Astrocyte of the spinal cord (primary cell): ENCODE measurements at places on chromosomes 13 and 19.

DNA sequence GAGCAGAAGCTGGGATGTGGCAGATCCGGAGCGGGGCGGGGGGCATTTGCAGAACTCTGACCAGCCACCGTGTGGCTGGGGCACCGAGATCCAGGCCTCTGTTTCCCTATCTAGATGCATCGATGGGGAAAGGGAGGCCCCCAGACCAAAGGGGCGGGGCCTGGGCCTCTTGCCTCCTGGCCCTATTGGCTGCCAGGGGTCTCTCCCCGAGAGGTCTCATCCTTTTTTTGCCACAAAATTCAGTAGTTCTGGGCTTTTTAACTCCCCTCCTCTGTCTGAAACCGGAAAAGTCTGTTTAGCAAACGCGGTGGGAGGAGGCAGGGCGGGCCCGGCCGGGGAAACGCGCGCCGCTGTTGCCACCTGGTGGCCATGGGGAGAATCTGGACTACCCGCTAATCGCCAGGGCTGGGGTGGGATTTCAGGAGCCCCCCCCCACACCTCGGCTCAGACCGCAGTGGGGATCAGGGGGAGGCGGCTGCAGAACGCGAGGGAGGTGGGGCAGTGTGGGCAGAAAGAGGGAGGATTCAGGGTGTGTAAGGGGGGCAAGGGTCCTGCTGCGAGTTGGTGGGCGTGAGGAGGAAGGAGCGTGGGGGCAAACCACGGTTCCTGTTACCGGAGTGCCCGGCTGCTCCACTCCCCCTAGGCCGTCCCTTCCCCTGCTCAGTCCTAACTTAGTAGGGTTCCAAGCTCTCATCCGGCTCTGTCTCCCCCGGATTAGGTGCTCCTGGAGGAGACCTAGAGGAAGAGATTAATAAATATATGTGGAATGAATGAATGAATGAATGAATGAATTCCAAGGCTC, 28.3 kb downstream of the IL12RB1 start:
- peak; percentile 75 for DNase-seq

GRCh38 chr13:32117001-32117400, 85.4 kb downstream of the FRY start:
- DNase-seq: no peak

DNA sequence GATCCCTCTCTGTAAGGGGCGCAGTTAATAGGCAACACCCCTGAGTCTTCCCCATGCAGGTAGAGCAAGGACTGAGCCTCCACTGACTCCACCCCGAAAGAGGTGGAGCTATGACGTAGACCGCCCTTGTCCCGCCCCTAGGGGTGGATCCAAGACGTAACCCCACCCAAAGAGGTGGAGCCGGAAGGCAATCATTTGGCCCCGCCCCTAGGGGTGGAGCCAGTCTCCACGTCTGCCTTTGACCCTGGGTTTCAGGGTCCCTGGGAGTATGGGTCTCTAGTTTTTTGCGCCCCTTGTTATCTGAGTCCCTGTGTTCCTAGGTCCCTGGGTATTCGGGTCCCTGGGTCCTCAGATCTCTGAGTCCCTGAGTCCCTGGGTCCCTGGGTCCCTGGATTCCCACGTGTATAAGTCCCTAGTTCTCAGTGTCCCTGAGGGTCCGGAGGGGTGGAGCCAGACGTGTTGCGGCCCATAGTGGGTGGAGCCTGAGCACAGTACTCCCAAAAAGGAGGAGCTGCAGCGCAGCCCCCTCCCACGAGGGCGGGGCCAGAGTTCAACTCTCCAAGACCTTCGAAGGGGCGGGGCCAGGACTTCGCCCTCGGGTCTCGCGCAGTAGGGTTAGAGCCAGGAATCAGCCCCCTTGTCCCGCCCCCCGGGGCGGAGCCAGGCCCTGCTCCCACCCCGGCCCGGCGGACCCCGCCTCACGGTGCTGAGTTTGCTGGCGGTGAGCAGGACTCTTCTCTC, 5.3 kb downstream of the DENND1C start:
- peak; percentile 30 for DNase-seq

DNA sequence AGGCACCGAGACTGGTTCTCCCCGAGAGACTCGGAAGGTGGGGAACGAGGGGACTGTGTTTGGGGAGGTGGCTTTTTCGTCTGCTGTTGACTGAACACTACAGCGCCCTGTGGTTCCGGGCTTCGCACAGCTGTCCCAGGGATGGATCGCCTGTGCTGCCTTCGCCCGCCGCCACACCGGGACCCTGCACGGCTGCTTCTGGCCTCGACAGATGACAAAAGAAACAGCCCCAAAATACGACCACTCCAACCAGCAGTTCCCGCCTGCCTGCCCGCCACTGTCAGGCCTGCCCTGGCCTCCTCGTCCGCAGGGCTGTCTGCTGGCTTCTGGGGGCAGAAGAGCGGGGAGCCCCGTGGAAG, 13.3 kb upstream of the GNA15 start:
- no peak for DNase-seq

DNA sequence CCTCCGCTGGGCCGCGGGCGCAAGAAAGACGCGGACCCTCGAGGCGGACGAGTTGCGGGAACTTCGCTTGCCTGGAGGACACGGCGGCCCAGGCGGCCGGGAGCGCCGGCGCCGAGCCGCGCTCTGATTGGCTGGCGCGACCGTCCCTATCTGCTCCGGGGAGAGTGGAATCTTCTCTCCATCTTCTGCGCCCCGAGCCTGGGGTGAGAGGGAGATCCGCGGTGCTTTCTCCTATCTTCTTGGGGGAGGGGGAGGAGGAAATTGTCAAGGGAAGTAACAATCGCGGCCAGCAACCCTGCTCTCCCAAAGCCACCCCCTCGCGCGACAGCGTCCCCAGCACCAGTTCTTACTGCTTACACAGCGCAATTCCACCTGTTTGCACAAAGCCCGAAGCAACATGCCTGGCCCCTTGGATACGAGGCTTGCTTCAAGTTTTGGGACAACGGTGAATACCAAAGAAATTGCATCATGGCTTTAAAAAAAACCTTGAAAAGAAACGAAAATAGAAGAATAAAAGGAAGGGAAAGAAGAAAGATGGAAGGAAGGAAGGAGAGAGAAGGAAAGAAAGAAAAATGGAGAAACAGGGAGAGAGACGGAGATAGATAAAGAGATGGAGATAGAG, 4.8 kb downstream of the SOX21 start:
- peak; percentile 7 for DNase-seq

DNA sequence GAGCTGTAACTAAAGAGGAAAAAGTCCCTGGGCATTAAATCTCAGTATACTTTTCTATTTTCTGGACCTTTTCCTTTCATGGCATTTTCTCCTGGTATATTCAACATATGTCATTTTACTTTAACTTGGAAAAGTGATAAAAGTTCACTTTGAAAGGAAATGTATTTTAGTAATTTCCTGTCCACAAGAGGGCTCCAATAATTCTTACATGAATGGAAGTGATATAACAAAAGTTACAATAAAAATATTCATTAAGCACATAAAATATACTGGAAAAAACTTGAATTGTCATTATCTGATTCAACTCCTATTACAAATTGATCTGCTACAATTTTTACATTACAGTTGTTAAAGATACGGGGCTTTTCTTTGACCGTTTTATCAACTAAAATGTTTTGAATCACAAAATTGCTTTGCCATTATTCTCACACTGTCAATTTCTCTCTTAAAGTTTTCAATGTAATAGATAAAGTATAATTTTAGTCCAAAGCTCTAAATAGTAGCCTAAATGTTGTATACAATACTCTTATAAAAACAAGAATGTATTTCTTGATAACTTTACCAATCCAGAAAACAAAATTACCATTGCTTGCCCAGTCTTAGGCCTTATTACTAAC, 4.9 kb downstream of the UBL3 start:
- peak; percentile 54 for DNase-seq

DNA sequence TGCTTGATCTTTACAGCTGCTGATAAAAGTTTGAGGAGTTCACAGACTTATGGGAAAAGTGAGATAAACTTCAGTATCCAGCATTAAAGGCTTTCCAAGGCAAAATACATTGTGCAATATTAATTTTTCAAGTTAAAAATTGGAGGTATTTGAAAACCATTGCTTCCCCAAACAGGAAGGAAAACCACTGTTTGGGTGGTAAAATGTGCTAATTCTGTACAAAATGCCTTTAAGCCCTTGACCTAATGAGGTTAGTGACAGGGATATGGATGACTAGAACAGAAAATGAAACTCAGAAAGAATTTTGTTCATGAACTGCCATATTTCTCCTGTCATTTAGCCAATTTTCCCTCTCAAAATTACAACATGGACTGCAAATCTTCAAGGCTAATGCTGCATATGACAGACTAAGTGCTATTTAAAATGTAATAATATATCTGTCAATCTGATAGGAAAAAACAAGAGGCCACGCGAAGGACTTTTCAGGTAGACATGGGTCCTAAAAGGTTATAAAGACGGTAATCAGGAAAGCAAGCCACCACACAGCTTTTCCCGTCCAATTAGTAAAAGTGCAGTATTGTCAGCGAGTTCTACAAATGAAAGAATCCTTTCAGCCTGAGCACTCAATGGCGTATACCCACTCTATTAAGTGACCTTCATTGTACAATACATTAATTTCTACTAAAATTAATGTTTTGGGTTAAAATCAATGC, 212.8 kb downstream of the ENOX1 start:
- DNase-seq: no peak

GRCh38 chr13:77429320-77430142, 102.6 kb upstream of the MYCBP2 start:
- DNase-seq: peak; percentile 68
